Stimulated activated CD8-positive, alpha-beta memory T cell treated with anti-CD3 and anti-CD28 coated beads, Interleukin-4, amount 100 ng/mL, for 1 hour (primary cell): ENCODE measurements at places on chromosomes 6 and 20.

GRCh38 chr6:12222405-12223366 is 67.5 kb upstream of the EDN1 start:
- DNase-seq: no peak

DNA sequence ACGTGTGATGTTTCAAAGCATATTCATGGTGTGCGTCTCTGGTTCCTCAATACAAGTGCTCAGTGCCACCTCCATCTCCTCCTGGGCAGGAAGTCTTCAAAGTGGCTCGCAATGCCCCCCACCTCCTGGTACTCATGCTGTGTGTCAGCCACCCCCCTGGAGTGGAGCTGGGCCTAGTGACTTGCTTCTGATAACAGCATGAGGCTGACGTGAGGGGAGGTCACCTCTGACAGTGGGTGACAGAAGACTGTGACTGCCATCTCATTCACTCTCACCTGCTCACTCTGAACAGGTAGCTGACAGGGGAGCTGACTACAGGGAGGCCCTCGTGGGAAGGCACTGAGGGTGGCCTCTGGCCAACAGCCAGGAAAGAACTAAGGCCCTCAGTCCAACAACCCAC is 92.4 kb upstream of the NFATC2 start:
- no peak for DNase-seq

GRCh38 chr6:10589429-10589727 is 68.2 kb downstream of the GCNT2 start:
- DNase-seq: no peak

GRCh38 chr6:43927532-43928210 is 157.7 kb downstream of the VEGFA start:
- DNase-seq: no peak

- no peak for DNase-seq
Measured at GRCh38 chr6:160426136-160426535, 78.0 kb downstream of the SLC22A3 start.

GRCh38 chr6:168995526-168996355 is 257.9 kb downstream of the THBS2 start:
- no peak for DNase-seq

DNA sequence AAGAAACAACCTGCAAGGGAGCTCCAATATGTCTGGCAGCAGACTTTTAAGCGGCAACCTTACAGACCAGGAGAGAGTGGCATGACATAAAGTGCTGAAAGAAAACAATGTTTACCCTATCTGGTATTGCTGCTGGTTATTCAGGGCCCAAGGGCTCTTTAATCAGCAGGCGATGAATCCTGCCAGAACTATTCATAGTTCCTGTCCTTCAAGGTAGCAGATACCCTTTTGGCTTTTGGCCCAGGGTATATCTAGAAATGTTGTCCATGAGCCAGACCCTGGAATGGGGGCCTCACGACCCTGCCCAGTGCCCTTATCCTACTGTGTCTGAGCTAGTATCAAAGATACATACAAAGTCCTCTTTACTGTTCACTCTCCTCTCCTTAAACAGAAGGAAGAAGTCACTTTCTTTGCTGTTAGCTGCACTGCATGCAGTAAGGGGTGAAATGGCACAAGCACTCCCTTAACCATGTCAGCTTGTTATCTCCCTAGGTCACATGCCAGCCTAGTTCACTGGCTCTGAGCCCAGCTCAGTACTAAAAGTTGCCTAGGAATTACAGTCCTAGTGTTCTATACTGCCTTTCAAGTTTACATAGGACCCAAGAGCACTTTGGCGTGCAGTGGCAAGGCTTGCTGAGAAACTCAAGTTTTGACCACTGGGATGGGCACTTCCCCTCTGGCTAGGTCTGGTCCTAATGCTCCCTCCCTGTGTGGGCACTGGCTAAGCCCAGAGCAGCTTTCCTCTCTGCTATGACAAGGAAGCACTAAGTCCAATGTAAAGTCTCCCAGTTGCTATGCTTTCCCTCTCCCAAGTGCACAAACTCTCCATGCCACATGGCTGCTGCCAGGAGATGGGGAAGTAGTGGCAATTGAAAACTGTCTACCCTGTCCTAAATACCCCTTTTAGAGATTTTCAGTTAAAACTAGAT is 122.0 kb downstream of the HTR1B start:
- no peak for DNase-seq

- DNase-seq: no peak
Measured at GRCh38 chr6:44189257-44189656, 27.5 kb upstream of the MYMX start.

DNA sequence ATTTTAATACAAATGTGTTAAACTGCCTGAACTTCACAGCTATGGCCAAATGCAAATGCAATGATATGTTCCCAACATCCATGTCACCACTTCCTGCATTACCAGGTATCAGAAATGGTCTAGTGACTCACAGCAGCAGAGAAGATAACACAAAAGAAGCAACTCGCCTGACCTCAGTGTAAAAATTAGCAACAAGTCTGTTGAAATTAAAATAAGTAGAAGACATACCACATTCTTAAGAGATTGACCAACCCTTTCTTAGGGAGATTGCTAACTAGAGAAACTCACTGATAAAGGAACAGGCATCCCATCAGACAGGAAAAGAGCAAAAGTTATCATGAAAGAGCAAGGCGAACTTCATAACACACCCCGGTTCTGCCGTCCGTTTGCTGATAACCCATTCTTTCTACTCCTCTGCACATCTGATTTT is 45.1 kb downstream of the RNASET2 start:
- no peak for DNase-seq

DNA sequence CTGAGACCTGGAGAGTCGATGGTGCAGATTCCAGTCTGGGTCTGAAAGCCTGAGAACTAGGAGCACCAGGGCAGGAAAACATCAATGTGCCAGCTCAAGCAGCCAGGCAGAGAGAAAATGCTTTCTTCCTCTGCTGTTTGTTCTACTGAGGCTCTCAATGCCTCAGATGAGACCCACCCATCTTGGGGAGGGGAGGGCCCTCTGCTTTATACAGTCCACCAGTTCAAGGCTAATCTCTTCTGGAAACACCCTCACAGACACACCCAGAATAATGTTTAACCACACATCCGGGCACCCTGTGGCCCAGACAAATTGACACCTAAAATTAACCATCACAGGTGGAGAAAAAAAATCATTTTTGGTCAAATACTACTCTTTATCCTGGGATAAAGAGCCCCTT is 89.3 kb upstream of the SLC22A23 start:
- no peak for DNase-seq

GRCh38 chr20:53307964-53308597 is 285.6 kb downstream of the ZNF217 start:
- no peak for DNase-seq

GRCh38 chr20:16362642-16363041 is 210.6 kb downstream of the KIF16B start:
- no peak for DNase-seq

- no peak for DNase-seq
Measured at GRCh38 chr6:9543649-9544048, 871.2 kb downstream of the TFAP2A start.
